WERI-Rb-1 (cell line): ENCODE measurements at places on chromosomes 2 and 18.
A peak's percentile ranks its signal among the peaks of the same experiment; 100 is the strongest.

DNA sequence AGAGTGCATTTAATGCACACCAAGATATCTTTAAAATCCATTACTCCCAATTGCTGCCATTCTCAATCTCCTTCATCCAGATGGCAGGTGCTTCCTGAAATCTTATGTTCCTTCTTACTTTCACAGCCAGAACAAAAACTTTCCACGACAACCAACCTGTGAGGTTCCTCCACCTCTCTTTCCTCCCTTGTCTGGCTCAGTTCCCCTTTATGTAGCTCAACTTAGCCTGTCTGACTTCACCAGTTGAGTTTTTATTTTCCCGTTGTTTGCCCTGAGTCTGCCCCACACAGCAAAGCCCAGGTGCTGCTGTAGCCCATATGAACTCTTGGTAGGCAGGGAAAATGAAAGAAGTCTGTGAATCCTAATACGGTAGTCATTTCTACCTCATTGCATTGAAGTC lies 112.5 kb downstream of the MREG start:
- no peak for DNase-seq

DNA sequence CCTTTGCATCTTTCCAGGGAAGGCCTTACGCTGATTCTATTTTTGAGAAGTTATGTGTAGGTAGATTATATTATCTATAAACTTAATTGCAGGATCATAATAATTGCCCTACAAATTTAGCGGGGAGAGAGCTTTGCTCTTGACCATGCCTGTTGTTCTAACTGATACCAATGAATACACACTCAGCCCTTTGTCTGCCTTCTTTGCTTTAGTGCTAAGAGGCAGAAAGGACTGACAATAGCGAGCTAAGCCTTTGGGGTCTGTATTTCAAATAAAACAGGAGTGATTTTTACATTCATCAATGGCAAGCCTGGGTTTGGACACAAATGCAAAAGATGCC lies 115.3 kb upstream of the STON1 start:
- DNase-seq: no peak

GRCh38 chr2:161995553-161996016 lies 78.4 kb downstream of the DPP4 start:
- no peak for DNase-seq

DNA sequence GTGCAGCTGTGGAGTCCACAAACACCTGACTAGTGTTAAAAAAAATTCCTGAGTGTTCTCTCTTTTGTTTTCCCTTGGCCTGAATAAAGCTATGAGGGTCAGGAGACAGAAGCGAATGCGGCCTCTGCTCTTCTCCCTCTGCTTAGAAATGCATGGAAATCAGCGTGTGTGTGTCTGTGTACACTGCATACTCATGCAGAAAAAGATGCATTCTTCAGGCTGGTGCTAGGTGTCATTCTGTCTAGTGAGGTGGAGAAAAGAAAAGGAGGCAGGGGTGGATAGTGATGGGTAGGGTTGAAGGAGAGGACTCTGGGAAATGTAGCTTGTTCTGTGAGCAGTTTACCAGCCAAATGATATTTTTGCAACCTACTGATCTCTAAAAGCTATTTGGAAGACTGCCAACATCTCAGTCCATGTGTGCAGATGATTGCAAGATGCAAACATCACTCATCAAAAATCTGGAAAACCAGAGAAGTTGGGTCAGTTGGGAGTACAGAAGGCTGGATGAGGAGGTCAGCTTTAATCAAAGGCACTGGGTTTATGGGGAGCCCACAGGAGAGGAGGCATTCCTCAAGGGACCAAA lies 177.7 kb downstream of the INSIG2 start:
- DNase-seq: no peak

GRCh38 chr18:48569915-48570264 lies 31.1 kb downstream of the CTIF start:
- DNase-seq: no peak

DNA sequence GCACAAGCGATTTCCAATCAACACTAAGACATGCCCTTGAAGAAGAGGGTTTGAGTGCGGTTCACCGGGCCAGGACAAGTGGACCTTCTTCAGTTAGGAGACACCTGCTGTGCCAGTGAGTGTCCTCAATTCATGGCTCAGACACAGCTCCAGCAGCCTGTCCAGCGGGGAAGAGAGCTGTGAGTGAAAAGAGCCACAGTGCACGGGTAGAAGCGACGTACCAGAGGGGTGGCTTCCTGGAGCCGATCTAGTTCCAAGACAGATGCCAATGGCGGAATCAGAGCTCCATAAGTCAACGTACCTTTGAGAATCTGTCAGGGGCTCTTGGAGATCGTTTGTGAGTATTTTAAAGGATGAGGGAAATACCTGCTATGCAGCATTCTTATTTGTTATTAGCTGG lies 119.9 kb upstream of the SALL3 start:
- DNase-seq: no peak

GRCh38 chr18:12038082-12038638 lies 55.5 kb upstream of the ANKRD62 start:
- no peak for DNase-seq

GRCh38 chr18:58569490-58569911 lies 59.4 kb downstream of the ALPK2 start:
- peak; percentile 72 for DNase-seq

DNA sequence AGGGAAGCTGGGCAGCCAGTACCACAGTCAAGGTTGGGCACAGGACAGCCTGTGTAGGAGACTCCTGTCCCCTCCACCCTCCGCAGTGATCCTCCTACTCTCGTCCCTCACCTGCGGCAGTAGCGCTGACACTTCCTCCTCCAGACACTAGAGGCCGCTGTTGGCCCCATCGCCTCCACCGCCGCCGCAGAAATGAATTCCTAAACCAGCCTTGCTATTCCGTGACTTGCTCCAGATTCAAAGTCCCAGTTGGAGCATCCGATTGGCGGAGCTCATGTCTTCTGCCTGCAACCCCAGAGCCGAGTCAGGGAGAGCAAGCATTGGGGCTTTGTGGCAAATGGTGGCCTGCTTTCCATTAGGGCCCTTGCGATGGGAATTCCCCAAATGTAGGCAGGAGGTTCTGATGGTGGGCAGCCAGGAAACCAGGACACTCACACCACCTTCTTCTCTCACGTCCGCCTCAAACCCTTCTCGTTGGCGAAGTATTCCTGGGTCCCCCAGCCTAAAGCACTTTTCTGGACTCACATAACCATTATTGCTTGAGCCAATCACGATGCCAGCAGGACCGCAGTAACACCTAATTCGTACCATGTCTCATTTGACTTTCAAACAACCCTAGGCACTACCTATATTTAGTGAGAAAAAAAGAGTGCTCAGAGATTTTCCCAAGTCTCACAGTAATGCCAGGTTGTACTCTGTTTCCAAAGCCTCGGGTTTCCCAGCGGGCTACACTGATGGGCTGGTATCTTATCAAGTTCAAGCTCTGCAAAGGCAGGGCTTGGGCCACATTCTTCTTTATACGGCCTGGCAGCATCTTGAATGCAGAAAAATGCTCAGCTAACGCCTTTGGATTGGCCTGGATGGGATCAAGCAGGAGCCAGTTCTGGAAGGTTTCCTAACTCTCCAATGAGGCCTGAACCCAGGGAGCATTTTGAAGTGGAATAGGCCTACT lies 1.2 kb upstream of the DNAJB2 start:
- DNase-seq: peak; percentile 87

DNA sequence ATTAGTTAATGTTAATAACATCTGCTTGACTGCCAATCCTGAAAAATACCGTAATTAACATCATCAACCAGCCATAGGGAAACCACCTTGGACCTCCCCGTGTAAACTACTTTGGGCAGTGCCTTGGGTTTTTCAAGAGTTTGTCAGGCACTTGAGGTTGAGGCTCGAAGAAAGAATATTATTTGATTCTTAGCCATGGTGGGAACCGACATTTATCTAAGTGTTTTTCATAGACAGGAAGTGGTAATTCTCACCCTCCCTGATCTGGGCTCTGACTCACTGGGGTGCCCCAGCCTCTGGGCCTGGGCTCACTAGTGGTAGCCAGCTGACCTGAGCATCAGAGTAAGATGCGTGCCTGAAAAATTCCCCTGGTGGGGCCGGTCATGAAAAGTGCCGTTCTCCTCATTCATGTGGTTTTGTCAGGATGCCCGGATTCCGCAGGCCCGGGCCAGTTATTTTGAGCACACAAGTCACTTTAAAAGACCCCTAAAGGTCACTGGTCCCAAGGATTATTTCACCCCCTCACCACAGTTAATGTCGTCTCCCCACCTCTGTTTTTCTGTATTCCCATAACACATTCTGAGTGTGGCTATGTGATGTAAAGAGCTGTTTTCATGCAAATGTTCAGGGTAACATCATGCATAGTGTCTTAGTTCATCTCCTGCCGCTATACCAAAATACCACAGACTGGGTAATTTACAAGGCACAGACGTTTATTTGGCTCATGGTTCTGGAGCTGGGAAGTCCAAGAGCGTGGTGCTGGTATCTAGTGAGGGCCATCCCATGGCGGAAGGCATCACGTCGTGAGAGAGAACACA lies 21.6 kb upstream of the SPATA3 start:
- no peak for DNase-seq

- DNase-seq: no peak
These were observed 57.9 kb downstream of the TNS1 start for GRCh38 chr2:217944923-217945322.

DNA sequence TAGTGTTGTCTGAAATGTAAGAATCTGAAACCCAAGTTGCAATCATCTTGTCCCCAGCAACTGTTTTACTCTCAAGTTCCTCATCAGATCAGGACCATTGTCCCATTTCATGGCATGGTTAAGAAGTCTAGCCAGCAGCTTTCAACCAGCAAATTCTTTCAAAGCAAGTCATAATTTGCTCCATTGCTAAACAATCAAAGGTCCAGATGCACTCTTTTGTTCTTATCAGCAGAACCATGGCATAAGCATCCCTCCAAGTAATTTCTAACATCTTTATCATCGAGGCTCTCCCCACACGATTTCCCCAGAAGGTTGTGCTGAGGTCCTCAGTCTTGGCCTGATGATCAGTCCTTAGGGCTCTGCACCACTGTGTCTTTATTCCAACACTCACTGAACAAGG lies 67.5 kb upstream of the APCDD1 start:
- DNase-seq: no peak

GRCh38 chr2:240704651-240705050 lies 13.0 kb downstream of the AQP12A start:
- DNase-seq: no peak

DNA sequence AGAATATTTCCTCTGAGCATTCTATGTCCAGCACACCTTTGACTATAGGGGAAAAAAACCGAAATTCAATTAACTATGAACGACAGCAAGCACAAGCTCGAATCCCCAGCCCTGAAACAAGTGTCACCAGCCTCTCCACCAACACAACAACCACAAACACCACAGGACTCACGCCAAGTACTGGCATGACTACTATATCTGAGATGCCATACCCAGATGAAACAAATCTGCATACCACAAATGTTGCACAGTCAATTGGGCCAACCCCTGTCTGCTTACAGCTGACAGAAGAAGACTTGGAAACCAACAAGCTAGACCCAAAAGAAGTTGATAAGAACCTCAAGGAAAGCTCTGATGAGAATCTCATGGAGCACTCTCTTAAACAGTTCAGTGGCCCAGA lies 79.4 kb upstream of the FAM117B start:
- no peak for DNase-seq

DNA sequence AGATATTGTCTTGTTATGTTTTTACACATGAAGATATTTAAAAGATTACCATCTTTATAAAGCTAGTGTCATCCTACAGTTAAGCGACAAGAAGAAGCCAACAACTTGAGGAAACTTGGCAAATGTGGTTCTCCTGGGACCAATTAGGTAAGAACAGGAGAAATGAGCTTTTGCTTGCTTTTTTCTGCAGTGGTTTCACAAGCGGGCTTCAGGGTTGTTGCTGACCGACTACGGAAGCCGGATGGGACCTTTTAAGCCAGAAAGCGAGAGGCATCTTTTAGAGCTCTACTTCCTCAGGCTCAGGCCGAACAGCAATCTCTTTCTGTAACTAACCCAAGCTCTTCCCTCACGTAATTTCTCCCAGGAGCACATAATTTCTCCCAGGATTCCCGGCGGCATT lies 256.5 kb downstream of the CNTNAP5 start:
- no peak for DNase-seq

- no peak for DNase-seq
These were observed 586.4 kb upstream of the ZEB2 start for GRCh38 chr2:145106293-145106692.

DNA sequence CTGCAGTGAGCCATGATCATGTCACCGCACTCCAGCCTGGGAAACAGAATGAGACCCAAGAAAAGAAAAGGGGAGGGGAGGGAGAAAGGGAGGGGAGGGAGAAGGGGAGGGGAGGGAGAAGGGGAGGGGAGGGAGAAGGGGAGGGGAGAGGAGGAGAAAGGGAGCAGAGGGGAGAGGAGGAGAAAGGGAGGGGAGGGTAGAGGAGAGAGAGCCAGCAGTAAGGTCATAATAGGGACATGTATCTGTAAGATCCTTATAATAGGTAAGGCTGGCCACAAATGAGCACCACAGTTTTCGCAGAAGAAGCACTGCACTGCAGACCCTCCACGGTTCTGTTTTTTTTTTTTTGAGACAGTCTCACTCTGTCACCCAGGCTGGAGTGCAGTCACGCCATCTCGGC lies 62.6 kb downstream of the STPG4 start:
- DNase-seq: no peak

DNA sequence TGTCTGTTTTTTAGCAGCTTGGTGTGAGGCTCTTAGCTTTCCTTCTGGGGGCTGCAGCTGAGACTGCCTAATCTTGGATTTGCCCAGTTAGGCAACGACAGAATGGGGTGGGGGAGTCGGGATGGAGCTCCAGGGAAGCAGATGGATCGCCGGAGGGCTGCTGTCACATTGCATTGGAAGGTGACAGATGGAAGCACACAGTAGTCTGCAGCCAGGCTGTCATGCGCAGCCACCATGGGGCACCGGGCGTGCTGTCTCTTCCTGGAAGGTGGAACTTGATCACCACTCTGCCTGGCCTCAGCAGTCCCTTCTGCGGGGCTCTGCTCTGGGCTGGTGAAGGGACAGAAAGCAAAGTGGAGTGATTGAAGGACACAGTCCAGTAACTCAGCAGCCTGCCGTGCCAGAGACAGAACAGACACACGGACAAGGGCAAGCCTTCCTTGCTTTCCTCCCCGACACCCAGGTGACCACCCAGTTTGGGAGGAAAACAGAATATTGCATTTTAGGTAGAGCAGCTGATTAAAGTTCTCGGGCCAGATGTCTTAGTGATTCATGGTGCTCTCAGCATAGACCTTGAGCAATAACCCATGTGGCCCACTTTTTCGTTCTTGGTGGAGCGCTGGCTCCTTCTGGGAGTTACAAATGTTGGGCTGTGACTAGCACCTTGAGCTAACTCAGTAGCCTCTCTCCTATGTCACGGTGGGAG lies 40.9 kb downstream of the RNF144A start:
- DNase-seq: peak; percentile 99

DNA sequence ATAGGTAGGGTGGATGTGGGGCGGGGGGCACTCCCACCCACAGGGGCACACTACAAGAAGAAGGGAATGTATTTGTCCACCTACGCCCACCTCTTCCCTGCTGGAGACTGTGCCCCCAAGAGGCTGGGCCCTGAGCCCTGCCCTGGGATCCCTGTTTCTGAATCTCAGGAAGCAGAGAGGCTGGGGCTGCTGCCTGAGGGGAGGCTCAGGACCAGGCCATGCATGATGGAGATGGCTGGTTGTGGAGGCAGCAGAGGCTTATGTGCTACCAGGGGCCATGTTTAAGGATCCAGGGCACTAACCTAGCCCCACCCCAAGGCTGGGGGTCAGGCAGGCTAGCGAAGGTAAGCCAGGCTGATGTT lies 81.1 kb upstream of the OTOF start:
- DNase-seq: no peak
